ENCODE measurements at places on chromosomes 5 and 9.

DNA sequence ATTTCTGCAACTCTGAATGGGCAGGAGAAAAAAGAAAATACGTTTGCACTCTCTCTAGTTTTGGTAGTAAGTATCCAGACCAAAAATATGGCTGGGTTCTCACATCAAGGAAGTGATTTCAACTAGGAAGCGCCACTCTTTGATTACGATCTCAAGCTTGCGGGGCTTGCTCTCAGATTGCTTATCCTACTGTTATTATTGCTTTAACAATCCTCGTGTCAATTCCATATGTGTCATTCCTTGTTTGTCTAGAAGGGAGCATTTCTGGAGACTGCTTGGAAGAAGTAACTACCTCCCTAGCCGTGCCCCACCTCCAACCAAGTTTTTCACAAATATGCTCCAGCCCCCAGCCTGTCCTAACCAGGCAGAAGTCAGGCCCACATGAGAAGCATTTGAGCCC is 3.5 kb downstream of the PRUNE2 start:
- DNase-seq, result no peak

GRCh38 chr5:39264528-39264927 is 45.2 kb upstream of the FYB1 start:
- no peak for DNase-seq

DNA sequence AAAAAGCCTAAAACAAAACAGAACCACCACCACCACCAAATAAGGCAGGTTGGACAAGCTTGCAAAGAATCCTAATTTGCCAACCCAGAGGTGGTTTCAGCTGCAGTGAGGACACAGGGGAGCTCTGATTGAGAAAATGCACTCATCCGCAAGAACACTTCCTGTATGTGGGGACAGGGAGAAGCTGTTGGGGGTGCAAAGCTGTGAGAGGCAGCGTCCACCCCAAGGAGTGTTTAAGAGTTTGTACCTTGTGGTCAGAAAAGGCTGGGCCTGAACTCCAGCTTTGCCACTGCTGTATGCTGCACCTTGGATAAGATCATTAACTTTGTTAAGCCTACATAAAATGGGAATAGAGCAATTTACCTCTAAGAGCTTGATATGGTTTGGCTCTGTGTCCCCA is 511.7 kb downstream of the BNC2 start:
- no peak for DNase-seq

GRCh38 chr5:34484216-34484920 is 171.8 kb upstream of the RAI14 start:
- DNase-seq, result no peak

DNA sequence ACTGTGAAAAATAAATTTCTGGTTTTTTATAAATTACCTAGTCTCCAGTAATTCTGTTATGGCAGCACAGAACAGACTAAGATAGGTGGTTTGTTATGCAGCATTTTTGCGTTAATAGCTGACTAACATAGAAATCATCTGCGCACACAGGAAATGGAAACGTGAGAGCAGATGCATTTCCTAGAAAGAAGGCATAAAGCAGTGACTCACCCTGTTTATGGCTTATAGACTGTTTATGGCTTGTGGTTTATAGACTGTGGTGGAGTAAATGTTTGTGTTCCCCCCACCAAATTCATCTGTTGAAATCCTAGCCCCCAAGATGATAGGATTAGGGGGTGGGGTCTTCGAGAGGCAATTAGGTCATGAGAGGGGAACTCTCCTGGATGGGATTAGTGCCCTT is 18.3 kb upstream of the OSMR start:
- no peak for DNase-seq

DNA sequence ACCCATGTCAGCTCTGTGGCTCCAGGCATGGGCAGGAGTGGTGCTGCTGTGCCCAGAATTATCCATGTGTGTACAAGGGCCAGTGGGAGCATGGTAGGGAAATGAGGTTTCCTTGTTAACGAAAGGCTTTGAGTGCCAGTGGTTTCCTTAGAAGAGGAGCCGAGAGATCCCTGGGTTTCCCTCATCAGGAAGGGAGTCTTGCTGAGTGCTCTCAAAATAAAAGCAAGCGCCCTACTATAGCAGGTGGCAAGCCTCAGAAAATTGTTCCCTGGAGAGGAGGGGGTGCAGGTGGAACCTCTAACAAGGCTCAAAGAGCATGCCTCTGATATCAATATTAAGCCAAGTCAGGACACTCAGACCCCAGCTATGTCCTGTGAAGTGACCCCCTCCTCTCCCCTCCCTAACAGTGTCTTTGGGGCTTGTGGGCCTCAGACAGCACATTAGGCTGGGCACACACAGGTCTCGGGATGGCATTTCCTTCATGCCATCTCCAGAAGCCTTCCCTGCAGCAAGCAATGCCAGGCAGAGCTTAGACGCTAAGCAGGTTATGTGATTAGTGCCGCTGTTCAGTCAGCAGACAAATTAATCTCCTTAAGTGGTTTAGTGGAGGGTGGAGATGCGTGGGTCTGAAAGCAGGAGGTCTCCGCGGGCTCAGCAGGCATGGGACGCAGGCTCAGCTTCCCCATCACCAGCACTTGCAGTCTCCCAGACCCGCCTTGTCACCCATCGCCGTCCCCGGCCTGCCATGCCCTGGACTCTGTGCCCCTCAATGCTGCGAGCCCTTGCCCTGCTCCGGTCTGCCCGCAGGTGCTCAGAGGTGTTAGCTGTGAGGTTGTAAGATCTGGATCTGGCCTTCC is 60.0 kb upstream of the RARS1 start:
- no peak for DNase-seq

- DNase-seq, result no peak
Measured at GRCh38 chr5:116581910-116582309, 7.3 kb upstream of the SEMA6A start.

DNA sequence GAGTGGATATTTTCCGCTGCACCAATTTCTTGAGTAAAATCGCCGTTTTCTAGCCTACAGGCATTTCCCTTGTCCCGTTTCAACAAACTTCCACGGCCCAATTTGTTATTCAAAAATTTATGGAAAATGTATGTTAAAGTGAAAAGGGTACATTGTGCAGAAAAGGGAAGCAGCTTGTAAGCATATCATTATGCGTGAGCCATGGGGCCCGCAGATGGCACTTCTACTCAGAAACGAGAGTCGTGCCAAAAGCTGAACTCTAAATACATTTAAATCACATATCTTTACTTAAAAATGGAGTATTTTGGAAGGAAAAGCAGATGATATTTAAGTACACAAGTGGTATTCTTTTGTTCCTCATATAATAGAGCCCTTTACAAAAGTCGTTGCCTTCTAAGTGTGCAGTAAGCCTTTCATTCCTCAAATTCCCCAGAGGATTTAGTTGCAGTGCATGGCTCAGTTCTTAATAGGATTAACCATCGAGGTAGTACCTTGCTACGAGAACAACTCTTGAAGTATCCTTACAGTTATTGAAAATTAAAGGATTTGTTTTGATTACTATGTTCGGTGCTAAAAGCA is 1227.2 kb upstream of the WWC1 start:
- DNase-seq, result no peak

DNA sequence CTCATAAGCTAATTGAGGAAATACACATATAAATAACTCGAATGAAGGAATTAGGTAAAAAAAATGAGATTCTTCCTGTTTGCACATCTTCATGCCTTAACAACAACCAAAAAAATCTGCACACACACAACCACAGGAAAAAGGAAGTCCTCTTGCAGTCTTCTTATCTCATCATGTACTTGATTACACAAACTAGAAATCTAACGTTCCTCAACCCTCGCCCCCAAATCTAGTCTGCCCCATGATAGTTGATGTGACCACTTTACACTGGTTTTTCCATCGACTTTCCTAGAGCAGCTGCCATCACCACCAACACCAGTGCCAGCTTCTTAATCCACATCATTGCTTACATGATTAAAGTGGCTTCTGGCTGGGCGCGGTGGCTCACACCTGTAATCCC is 31.2 kb upstream of the RNU6ATAC start:
- no peak for DNase-seq

GRCh38 chr5:140978260-140978659 is 12.0 kb downstream of the PCDHAC2 start:
- no peak for DNase-seq

- no peak for DNase-seq
Measured at GRCh38 chr5:155402927-155403640, 389.5 kb downstream of the KIF4B start.

GRCh38 chr9:96304230-96304629 is 2.3 kb upstream of the HSD17B3 start:
- no peak for DNase-seq

- no peak for DNase-seq
Measured at GRCh38 chr5:131536211-131536826, 98.7 kb downstream of the RAPGEF6 start.

- DNase-seq, result no peak
Measured at GRCh38 chr5:179769271-179769670, 24.5 kb upstream of the LTC4S start.

- no peak for DNase-seq
Measured at GRCh38 chr9:41229408-41230401, 40.6 kb upstream of the ZNG1F start.

- DNase-seq, result no peak
Measured at GRCh38 chr5:63008195-63008594, 429.6 kb downstream of the LRRC70 start.

DNA sequence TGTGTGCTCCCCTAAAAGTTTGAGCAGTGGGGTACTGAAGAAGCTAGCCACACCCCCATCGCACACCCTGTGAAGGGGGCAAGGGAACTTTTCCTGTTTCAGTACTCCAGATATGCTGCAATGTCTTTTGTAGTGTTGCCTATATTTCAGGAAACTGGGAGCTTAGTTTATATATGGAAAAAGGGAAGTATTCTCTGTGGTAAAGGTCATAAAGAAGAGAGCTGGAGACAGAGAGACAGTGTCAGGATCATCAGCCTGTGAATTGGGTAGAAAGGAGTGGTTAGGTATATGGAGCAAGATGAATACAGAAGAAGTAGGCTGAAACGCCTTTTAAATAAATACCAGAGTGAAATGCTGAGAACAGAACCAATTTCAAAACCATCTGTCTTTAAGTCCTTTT is 82.2 kb upstream of the C9orf72 start:
- no peak for DNase-seq

DNA sequence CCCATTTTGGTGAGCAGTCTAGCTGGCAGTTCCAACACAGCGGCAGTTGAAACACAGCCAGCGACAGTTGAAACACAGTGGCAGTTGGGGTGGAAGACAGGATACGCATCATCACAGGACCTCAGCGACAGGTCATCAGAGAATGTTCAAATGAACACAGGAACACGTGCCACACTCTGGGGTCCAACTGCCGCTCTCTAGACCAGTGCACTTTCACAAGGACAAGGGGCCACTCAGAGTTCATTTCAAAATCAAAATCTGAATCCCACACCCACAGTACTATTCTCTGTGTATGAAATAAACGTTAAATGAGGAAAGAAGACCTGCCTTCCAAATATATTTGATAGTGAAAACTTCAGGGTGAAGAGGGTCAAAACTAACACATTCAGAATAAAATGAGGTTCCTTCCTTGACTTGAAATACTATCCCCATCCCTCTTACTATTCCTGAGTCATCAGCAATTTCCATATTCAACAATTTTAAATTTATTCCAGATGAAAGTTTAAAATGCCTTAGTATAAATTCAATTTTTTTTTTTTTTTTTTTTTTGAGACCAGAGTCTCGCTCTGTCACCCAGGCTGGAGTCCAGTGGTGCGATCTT is 53.0 kb upstream of the SIMC1 start:
- no peak for DNase-seq

DNA sequence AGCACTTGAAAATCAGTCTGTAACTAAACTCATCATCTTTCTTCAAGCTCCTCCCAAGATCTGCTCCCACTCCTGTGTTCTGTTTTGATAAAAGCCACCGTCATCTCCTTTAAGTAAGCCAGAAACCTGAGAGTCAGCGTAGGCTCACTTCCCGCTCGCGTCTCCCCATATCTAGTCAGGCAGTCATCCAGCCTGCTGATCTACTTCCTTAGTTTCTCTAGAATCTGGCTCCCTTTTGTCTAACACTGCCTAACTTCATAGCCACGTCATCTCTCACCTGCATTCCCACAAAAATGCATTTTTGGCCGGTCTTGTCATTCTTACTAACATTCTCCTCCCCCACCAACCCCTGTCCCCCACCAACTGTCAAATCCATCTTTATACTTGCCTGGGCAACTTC is 3.0 kb upstream of the TJP2 start:
- DNase-seq, result no peak

DNA sequence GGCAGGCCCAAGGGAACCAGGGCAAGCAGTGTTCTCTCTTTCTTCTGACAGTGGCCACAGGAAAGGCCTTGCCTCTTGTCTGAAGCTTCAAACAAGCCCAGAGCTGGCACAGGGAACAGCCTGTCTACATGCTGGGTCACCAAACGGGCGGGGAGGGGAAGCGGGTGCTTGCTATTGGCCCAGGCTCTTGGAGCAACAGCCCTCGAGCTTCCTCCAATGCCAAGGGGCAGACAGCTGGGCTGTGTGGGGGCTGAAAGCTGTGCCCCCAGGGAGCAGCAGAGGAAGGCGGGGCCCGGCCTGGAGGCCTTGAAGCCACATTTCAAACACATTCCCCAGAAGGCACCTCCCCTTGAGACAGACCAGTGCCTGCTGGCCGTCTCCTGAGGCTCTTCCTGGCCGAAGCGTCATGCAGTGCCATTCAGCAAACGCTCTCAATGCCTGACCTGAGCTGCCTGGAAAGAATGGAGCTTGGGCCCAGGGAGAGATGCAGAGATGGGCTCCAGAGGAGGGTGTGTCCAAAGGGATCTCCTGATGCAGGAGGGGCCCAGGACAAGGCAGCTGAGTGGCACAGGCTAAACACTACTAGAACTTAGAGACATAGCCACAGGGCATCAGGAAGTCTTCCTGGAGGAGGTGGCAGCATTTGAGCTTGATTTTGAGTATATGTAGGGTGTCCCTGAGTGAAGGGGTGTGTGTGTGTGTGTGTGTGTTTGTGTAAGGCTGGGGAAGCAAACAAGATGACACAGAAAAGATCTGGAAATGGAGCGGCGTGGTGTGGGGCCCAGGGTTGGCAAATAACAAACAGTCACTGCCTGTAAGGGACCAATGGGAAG is 2.5 kb downstream of the FIBCD1 start:
- DNase-seq, result no peak

DNA sequence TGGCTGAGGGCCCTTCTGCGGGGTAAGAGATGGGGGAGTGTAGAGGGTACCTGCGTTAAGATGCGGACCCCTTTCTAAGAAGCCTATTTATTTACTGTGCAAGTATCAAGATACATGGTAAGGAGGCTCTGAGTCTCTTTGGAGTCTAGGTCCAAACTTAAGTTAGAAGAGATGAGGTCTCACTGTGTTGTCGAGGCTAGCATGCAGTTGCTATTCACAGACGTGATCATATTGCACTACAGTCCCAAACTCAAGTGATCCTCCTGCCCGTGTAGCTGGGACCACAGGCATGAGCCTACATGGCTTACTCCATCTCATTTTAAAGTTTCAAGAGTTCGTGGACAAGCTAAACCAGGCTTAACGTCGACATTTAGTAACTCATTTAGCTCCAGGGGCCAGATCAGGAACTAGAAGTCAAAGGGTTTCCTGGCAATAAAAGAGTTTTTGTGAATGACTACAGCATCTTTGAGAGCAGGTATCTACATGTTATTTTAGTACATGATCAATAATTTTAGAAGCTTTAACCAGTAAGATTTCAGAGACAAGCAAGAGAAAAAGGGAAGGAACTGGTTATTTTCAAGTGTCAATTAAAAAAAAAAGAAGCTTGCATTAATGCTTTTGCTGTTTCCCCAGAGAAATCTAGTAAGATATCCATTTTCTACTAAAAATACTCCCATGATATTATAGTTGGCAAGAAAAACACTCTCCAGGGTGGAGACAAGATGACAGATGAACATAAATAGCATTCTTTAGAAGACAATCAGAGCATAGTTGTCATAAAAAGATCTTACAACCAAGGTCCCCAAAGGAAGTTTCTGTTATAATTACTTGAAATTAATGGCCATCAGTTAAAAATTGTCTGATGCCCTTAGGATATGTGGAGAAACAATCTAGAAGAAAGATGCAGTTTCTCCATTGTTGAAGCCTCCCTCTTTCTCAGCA is 141.3 kb downstream of the SCAMP1 start:
- DNase-seq, result no peak
